Amniotic stem cell (primary cell): ENCODE measurements at places on chromosomes 6 and 20.

DNA sequence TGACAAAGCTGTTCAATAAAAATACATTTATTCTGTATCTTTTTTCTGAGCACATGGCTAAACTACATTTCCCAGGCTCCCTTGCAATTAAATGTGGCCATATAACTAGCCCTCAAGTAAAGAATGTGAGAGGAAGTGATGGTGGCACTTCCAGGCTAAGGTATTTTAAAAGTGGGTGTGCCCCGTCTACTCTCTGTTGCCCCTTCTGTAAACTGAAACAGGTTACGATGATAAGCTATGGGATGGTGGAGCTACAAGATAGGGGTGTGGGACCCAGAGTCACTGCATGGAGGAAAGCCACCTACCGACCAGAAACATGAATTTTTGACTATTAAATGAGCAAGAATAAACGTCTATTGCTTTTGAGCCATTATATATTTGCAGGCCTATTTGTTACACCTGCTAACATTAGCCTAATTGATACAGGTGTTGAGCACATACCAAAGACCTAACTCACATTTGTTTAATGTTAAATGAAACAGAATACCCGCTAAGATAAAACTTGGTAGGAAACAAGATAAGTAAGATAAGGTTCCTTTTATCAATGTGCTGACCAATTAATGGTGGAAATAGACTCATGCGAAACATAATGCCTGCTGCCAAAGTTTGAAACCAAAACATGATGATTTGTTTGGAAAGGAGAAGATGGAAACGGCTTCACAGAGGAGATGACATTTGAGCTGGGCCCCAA is 3.1 kb downstream of the FYN start:
- no peak for DNase-seq

DNA sequence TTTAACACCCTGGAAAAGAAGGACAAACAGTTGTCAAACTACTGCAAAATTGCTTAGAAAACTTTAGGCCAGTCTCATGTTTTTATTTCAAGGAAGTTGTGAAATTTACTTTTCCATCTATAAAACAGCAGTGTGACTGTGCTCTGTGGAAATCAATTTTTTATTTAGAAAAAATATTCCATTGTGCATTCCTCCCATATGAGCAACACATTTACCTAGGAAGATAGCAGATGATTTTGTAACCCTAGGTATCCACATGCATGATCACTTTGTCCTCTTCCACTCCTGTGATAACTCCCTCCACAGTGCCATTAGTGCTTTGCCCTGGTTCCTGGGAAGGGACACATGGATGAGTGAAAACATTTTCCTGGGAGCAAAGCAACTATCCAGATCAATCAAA is 70.0 kb upstream of the SHLD1 start:
- no peak for DNase-seq

DNA sequence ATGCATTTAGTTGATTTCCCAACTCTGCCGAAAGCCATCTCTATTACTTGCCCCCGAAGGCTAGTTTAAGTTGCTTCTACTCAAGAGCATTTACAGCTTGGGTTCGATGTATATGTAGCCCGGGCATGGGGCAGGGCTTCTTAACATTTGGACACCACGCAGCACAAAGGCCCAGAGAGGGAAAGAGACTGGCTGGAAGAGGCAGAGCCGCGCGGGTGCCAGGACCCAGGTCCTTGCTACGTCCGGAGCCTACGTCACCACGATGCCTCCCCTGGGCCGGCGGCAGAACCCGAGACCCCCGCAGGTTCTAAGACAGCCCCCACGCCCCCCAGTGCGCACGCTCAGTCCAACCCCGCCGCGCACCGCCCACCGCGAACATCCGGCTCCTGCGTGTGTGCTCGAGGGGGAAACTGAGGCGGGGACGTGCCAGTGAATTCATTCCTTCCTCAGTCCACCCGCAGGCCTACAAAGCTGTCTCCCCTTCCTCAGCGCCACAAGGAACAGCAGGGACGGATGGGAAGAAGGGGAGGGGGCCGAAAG is 367 bp upstream of the PCIF1 start:
- no peak for DNase-seq

- no peak for DNase-seq
These were observed 899.4 kb upstream of the FLRT3 start for GRCh38 chr20:15236812-15237211.

DNA sequence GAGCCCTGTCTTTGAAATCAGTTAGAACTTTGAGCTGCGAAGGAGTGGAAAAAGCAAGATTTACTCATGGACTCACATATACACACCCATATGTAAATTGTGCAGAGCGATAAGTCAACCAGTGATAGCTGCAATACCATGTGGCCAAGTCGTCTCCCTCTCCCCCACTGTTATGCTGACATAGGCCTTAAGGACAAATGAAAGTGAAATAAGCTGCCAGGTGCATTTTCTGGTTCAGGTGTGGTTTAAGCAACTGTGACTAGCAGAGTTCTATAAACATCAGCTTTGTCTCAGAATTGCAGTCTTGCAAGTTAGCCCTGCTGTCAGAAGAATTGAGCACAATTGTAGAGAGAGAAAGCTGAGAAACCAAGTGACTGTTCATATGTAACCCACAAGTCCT is 9.6 kb downstream of the FAM83B start:
- no peak for DNase-seq

- DNase-seq = no peak
These were observed 10.2 kb downstream of the PTPN1 start for GRCh38 chr20:50520222-50520880.

GRCh38 chr6:148689168-148689567 is 57.7 kb upstream of the UST start:
- no peak for DNase-seq
